Bone marrow (tissue), 2 donors: ENCODE measurements at places on chromosomes 13 and 19.

- DNase-seq = no peak
Measured at GRCh38 chr13:51923983-51924539, 62.3 kb downstream of the CCDC70 start.

DNA sequence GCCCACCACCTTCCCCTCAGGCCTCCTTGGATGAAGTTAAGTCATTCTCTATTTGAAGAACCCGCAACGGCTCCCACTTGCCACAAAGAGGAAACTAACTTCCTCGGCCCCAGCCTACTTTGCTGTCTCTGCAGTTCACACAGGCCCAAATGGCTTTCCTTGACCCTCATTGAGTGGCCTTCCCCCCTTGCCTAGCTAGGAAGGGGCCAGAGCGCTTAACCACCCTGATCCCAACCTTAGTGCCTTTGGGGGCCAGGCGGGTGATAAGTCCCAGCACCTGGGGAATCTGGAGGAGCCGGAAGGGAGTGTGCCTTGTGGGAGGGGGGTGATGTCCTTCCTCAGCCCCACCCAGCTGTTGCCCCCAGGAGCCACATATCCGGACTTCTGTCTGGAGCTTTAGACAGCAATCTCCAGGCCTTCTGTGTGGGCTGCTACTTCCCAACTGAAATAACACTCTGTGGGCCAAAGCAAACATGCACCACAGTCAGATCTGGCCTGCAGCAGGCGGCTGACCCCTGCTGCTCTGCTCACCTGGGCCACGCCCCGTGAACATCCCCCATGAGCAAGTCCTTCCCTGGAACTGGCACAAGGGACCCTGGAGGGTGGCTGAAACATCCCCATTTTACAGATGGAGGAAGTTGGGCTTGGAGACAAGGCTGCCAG is 10.5 kb downstream of the NECTIN2 start:
- DNase-seq = peak; percentile 19

DNA sequence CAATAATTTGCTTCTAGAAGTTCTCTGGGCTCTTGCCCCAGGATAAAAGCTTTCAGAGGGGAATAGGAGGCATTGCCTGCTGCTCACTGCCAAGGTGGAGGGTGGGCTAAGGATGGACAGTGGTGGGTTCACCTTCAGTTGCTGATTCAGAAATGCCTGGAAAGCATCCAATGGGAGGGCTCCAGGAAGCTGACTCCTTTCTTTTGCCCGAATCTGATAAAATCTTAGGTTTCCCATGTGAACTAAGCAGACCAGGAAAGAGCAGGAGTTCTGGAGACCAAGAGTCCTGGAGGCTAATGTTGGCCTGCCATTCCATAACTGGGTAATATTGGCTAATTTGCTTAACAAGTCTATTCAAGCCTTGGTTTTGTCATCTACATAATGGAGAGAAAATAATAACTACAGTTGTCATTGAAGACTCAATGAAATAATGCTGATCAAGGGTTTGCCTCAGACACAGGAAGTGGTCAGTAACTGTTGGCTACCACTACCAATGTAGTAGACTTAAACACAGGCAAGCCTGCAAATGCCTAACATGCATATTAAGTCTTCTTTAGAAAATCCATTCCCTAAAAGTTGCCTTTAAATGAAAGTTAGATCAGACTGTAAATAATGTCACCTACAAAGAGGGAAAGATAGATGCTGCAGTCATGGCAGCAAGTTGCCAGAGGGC is 528.4 kb upstream of the NBEA start:
- no peak for DNase-seq

DNA sequence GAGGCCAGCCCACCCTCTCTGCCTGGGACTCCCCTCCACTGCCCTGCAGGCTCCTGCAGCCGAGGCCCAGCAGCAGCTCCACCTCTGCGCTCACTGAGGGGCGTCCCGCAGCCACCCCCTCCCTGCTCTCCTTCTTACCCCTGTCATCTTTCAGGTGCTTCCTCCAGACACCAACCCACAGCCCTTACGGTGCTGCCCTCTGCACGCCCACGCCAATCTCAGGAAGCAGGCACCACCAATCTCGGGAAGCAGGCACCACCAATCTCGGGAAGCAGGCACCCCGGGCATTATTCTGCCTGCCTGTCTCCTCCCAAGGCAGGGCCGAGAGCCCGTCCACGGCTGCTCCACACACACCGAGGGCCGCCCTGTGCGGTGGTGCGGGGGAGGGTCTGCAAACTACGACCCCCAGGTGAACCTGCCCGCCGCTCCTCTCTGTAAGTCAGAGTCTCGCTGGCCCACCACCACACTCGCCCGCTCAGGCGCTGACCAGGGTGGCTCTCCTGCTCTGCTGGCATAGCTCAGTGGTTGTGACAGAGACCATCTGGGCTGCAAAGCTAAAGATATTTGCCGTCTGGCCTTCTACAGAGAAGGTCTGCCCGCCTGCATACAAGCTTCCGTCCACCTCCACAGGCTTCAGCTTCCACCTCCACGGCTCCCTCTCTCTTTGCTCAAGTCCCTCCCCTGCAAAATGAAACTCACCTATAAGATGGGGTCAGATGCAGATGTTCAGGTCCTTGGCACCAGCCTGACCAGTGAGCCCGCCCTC is 2.9 kb downstream of the LSM7 start:
- peak; percentile 86 for DNase-seq

- no peak for DNase-seq
Measured at GRCh38 chr13:30103161-30103840, 204.1 kb downstream of the KATNAL1 start.

DNA sequence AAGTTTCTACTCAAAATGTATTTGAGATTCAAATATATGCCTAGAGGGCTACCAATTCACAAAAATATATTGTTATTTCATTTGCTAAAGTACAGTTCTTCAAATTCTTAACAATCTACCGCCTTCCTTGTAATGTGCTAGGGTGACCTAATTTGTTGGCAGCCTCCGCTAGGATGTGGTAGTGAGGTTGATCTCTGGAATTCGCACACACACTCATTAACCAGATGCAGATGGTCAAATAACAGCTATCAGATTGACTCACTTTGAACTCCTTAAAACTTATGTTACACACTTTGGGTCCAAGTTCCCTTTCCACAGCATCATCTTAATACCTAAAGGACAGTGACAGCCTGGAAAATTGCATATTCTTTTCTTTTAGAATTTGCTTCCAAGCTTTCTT is 367.3 kb downstream of the DCT start:
- no peak for DNase-seq

DNA sequence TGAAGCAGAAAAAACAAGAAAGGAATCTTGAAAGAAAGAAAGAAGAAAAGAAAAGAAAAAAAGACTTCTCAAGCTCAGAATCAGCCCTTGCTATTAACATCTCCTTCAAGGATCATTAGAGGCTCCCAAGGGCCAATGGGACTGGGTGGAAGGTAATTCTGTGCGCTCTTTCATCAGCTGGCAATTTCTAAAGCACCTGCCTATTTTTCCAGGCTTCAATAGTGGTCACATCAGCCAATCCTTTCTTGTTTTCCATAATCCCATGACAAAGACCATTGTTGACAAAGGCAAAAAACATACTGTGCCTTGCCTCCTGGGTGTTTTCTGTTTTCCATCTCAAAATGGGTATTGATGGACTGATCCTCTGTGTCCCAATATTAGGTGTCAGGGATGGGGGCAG is 88.2 kb upstream of the TSC22D1 start:
- no peak for DNase-seq

DNA sequence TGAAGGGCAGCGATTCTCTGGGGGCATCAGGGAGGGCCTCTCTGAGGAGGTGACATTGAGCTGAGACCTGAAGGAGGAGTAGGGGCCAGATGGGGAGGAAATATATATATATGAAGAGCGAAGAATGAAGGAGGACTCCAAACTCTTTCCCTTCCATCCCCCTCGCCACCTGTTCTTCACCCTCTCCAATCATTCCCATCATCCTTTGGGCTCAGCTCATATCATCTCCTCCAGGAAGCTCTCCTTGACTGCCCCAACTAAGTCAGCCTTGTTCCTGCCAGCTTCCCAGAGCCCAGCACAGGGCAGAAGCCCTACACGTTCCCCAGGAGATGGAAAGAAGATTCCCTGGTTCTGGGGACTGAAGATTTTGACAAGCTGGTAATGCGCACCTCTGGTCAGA is 33.0 kb upstream of the SEMA6B start:
- no peak for DNase-seq

GRCh38 chr13:45490068-45490467 is 25.3 kb downstream of the COG3 start:
- no peak for DNase-seq

GRCh38 chr13:113413898-113414282 is 39.4 kb downstream of the ADPRHL1 start:
- DNase-seq = no peak

DNA sequence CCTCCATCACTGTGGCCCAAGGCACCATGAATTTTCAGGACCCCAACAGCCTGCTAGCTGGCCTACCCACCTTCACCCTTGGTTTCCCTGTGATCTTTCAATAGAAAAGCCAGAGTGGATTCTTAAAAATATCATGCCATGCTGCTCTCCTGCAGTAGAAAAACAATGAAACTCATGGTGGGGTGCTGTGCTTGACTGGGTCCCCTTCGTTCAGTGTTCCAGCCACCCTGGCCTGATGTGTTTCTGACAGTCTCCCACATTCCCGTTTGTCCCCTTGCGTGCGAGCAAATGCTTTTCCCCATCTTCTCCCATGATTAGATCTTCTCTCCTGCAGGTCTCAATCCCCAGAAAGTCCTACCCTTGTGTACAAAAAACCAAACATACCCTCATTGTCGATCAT is 43.2 kb downstream of the ABCC4 start:
- DNase-seq = no peak

GRCh38 chr13:41154042-41154441 is 21.4 kb upstream of the KBTBD6 start:
- no peak for DNase-seq

DNA sequence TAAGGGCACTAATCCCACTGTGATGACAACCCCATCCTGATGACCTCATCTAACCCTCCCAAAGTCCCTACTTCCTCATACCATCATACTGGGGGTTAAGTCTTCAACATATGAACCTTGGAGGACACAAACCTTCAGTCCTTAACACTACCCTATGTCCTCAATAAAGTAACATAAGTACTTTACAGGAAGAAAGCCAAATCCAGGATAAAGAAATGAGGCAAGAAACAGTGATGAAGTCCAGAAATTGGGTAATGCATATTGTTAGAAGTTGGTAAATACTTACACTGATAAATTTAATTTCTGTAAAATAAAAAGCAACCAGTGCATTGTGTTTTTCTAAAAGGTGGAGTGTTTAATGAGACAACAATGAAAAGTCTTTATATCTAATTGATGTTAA is 284.8 kb upstream of the SOX21 start:
- DNase-seq = no peak

GRCh38 chr13:46782066-46782465 is 14.9 kb downstream of the ESD start:
- no peak for DNase-seq

- DNase-seq = no peak
Measured at GRCh38 chr13:81326913-81327312, 986.0 kb upstream of the SPRY2 start.

- DNase-seq = no peak
Measured at GRCh38 chr19:10981252-10981895, 20.5 kb downstream of the SMARCA4 start.

DNA sequence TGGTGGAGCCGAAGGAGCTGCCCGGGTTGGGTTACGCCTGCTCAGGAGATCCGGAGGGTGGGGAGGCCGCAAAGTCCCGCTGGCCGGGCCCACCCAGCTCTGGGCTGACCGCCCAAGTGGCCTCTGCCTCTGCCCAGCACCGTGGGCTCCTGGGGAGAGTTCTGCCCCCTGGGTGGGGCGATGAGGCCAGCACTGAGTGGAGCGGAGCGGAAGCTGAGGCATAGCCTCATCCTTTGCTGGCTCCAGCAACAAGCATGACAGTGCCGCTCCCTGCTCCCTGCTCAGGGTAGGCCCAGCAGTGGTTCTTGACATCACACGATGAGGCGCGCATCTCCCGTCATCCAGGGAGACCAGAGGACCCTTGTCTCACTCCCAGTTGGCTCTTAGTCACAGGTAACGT is 22.5 kb downstream of the CCDC8 start:
- DNase-seq = no peak

- no peak for DNase-seq
Measured at GRCh38 chr13:44063881-44064280, 184.2 kb downstream of the LACC1 start.

DNA sequence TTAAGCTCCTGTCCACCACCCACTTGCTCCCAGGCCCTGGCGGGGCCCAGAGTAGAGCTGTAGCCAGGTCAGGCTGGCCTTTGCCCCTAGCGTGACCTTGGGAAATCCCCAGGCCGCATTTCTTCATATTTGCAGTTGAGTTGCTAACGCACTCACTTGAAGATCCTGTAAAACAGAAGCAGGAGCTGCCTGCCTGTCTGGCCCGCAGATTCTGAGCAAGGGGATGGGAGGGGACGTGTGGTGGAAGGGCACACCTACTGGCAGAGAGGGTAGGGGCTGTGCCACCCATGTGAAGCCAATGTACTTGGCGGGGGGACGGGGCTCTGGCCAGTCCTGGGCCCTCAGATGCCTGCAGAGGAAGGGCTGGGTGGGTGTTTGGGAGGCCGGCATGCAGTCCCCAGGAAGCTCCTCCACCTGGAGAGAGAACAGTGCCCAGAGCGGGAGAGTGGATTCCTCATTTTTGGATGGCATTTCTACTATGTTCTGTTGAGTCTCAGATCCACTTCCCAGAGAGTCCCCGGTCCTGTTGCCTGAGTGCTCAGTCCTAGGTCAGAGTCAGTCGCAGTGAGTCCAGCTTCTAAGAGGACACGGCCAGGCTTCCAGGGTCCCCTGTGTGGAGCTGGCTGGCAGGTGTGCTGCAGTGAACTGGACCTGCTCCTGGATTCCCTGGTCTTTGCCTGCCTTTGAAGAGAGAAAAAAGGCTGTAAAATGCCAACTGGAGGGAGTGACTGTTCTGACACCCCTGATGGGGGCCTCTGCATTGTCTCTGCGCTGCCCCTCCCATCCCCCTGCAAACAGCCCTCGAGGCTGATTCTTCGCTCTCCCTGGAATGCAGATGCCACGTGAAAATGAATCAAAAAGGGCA is 62.9 kb downstream of the GGACT start:
- no peak for DNase-seq

- DNase-seq = peak; percentile 71
Measured at GRCh38 chr13:97976610-97977521, 23.4 kb downstream of the IPO5 start.

GRCh38 chr13:75410207-75410606 is 71.8 kb downstream of the TBC1D4 start:
- no peak for DNase-seq

- no peak for DNase-seq
Measured at GRCh38 chr19:14686411-14686810, 3.4 kb upstream of the ZNF333 start.

DNA sequence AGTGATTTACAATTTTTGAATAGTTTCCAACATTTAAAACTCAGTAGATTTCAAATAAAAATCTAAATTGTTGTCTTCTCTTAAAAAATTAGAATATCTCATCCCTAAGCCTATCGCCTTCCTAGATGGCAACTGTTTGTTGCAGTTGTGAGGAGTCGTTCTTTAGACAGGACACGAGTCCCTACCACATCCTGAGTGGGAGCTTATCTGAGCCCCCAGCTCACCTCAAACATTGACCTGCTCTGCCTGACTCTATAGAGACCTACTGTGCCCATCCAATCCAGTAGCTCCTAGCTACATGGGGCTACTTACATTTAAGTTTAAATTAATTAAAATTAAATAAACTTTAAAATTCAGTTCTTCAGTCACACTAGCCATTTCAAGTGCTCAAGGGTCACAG is 434.7 kb downstream of the FOXO1 start:
- no peak for DNase-seq

- no peak for DNase-seq
Measured at GRCh38 chr13:32682740-32683139, 96.5 kb downstream of the PDS5B start.
